Epithelial cell of prostate (primary cell): ENCODE measurements at places on chromosomes 2 and 18.

DNA sequence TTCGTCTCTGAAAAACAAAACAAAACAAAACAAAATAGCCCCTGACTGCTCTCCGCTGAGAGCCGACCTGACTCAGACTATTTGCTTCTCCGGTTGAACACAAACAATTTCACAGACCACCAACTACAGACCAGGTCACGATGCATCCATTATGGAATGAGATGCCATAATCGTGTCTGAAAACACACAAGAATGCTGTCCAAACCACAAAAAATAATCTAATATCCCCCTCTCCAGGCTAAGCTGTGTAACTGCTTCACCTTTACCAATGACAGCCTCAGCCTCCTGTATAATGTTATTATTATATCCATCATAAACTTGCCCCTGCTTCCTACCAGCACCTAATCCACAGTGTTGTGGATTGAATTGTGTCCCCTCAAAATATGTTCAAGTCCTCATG is 114.7 kb downstream of the DNAH6 start:
- DNase-seq, result no peak

DNA sequence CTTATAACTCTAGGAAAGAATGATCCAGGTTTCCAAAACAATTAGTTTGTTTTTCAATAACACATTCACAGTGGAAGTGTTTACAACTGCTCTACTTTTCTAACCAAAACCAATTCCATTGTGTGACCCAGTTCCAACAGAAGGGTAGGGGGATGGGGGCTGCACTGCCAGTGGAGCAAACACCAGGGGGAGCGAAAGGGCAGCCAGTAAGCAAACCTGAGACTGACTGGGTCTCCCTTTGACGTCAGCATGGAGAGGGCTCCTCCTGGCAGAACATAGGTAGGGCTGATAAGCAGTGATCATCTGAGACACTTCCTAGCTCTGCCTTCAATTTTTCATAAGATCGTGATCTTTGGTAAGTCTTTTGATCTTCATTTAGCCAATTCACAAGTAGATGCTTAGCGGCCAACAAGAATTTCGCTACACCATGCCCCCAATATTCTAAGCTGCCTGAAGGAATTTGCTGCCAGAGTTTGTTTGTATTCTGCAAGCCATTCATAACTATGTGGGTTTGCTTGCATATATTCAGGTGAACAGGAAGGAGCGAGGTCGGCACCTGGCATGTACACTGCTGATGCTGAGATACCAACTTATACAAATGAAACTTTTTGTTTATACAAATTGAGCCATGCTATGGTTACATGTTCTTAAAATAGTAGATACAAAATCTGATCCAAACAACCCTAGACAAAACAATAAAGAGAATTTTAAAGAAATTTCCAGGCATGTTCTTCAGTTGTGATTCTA is 45.9 kb downstream of the ST6GAL2 start:
- DNase-seq, result no peak

- DNase-seq, result no peak
These were observed 95.6 kb upstream of the PDE1A start for GRCh38 chr2:182522405-182522896.

- DNase-seq, result no peak
These were observed 57.1 kb upstream of the CD302 start for GRCh38 chr2:159855143-159855542.

DNA sequence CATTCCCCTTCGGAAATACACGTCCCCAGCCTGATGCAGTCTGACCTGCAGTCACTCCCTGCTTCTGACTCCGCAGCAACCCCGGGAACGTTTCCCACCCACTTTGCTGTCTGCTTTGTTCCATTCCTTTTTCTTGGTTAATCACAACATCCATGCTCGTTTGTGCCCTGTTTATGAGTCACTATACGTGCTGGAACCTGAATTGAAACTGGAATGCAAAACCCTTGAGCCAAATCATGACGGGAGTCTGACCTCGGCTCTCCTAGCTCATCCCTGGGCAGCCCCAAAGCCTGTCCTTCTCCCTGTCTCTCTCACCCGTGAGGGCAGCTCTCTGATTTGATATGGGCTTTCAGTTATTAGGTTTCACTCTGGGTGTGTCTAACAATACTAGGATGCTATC is 57.1 kb upstream of the RNF152 start:
- DNase-seq, result peak; percentile 92

- peak; percentile 96 for DNase-seq
These were observed 45.6 kb upstream of the ODC1 start for GRCh38 chr2:10493634-10494281.

GRCh38 chr2:7719876-7720275 is 802.7 kb downstream of the RNF144A start:
- DNase-seq, result no peak

GRCh38 chr2:3208591-3208990 is 169.0 kb downstream of the EIPR1 start:
- DNase-seq, result no peak

- DNase-seq, result no peak
These were observed 205.8 kb downstream of the ZNF385B start for GRCh38 chr2:179655627-179656026.

DNA sequence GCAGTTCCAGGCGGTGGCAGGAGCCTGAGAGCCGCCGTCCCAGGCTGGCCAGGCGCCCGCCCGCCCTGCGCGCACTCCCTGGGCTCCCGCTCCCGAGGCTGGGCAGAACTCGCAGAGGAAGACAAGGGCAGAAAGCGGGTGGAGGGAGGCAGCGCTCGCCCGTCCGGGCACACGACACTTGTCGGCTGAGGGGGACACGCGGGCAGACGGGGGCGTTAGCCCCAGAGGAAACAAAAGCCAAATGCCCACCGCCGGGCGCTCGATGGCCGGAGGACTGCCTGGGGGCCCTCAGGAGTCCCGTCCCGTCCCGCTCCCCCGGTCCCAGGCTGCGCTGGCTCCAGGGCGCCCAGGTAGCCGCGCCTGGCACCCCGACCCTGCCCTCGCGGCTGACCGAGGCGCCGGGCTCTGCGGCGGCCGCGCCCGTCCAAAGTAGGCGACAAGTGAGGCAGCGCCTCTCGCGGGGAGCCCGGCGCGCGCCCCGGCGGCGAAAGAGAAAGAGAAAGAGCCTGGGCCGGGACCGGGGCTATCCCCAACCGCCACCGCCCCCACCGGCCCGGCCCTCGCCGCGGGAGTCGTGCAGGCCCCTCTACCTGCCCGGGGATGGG is 491 bp downstream of the L3MBTL4 start:
- no peak for DNase-seq

DNA sequence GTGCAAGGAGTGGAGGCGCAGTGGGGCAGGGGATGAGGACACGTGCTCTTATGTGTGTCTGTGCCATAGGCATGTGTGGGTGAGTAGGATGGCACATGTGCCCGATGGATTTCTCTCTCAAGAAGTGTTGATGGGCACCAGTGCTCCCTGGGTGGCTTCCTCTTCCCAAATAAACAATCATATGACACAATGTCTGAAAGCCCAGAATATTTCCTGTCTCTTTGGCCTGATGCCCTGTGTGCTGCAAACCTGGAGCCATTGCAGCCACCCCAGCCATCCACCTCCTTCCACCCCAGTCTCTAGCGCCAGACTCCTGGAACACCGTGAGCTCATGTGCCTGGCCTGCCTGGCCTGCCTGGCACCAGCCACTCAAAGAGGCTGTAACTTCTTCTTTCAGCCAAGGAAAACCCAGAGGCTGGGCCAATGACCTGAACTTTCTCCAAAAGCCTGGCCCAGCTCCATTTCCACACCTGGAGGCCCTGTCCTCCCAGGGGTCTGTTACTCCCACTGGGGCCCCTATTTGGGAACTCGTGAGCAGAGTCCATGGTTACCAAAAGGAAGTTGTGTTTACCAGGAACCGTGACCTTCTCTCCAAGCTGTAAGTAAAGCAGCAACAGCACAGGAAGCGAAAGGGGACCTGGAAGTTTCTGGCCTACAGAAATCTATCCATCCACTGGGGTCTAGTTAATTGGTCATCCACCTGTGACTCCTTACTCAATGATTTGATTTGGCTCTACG is 9.5 kb upstream of the ZBTB7C start:
- DNase-seq, result no peak

DNA sequence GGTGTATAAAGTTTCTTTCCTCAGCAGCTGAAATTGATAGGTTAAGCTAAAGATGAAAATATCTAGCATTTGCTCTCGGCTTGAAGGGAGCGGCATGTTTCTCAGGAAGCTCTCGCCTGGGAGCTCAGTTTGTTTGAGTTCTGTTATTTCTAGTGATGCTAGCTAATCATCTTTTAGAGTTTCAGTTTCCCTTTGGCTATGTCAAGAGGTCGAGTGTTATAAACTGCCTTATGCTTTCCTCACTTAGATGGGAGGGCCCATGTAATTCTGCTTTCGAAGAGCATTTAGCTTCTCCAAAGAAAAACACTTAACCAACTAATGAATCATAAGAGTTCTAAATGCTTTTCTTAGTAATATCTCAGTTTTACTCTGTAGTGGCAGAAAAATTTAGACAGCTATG is 33.6 kb downstream of the PLCL1 start:
- DNase-seq, result no peak

DNA sequence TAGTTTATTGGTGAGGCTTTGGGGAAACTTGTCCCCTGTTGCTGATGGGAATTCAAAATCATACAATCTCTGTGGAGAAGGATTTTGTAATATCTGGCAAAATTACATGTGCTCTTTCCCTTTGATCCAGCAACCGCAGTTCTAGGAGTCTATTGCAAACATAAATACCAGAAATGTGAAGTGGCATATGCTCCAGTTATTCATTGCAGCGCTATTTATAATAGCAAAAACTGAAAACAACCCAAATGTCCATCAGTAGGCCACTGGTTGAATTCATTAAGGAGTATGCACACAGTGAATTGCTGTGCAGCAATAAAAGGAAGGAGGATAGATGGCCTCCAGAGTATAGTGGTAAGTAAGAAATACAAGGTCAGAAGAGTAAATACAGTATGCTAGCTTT is 76.5 kb downstream of the HNRNPLL start:
- no peak for DNase-seq

DNA sequence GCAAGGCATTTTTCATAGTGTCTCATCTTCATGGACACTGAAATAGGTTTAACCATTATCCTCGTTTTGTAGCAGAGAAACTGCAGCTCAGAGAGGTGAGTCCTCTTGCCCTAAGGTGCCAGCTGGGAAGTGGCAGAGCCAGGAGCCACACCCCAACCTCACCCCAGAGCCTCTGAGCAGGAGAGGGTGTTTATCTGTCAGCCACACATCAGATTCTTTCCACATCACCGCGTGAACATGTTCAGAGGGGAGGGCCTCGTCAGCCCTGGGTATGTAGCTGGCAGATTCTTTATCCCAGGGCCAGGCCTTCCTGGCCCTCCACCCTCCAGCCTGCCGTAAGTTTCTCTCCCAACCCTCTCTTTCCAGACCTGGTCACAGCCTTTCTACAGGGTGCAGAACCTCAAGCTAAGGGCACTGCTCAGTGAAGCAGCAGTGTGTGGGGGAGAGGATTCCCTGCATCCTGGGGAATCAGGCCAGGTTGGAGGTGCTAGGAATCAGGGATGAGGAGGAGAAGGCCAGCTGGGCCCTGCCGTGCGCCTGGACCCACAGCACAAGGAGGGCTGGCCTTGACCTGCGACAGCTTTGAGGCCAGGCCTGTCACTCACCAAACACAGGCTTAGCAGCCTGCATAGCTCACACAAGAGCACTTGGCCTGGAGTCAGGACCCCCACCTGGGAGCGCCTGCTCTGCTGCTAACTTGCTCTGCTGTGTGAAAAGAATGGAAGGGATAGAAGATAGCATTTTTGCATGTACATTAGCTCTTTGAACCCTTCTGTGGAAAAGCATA is 111.3 kb upstream of the MCFD2 start:
- DNase-seq, result no peak

DNA sequence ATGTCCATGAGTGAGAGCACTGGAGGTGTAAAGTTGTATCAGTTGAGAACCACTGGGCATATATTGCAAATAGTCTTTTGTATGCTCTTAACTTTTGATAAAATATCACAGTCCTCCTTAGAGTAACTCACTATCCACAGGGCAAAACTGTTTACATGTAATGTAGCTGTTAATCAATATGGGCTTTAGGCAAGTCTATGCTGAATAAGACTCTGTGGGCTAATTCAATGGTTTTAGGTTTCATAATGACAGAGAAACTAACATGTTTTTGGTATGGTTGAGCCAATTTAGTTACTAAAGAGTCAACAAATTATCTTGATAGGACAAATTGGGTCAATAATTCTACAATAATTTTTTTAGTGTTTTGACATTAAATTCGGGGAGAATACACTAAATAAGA is 1134.9 kb upstream of the FAM98A start:
- DNase-seq, result no peak

- DNase-seq, result no peak
These were observed 140.4 kb downstream of the MYO1B start for GRCh38 chr2:191385416-191386160.

- DNase-seq, result peak; percentile 33
These were observed 7.7 kb upstream of the SULT1C4 start for GRCh38 chr2:108370080-108370479.

- no peak for DNase-seq
These were observed 199.1 kb downstream of the PRKCE start for GRCh38 chr2:45850558-45850957.

DNA sequence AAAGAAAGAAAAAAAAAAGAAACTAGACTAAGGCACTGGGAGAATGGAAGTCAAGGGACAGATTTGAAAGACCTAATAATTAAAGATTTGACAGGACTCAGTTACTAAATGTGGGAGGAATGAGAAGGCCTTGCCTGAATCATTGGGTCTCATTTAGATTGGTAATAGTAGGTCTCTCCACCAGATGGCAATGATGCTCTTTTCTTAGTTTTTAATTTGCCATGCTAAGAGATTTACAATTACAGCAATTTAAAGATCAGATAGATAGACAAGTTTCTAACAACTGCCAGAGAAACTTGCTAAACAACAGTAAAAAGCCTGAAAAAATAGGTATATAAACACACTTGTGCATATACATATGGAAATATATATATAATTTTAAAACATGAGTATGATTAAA is 153.0 kb downstream of the TMEM247 start:
- no peak for DNase-seq

DNA sequence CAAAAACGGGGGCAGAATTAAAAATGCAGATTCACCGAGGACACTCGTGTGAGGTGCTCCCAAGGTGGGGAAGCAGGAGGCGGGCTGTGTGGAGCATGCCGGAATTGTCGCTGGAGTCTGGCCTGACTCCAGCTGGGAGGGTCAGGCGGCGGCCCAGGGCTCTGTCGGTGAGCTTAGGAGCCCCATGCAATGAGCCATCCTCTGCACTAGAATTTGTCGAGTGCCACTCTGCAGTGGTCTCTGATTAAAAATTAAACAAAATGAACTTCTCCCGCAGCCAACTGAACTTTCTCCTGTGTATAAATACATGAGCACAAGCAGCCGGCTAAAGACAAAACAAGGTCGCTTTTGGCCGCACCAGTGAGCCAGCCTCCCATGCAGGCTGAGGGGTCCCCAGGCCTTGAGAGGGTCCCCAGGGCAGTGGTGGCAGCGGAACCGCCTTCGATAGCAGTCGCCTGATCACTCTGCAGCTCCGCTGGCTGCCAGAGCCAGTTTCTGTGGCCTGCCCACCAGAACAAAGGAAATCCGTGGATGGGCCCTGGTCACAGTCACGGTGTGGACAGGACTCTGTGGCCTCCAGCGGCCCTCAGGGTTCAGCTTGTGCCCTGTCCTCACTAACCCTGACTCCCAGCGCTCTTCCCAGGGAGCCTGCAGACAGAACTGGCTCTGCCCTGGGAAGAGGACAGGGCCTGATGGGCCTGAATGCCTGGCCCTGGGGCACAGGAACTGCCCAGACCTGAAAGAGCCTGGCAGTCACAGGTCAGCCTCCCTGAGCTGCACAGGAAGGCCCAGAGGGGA is 201.3 kb downstream of the EIPR1 start:
- no peak for DNase-seq
